ENCODE measurements at places on chromosomes 5 and 9. TPM values are rescaled to one million over a fixed set of nuclear protein-coding genes. Genes with fewer than 3 reads are reported as not detected.

DNA sequence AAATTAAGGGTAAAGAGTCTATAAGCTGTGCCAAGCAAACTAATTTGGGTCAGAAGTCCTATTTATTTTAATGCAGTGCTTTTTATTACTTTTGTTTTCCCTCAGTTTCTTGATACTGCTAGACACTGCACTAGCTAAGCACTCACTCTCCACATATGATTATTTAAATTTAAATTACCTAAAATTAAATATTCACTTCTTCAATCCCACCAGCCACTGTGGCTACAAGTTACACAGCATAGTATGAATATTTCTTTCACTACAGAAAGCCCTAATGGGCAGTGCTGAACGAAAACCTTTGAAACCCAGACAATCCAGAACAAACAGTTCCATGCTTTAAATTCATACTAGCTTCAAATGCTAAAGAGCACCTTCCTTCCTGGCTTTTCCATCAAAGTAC lies 23.6 kb downstream of the ABHD17B start:
- no peak for DNase-seq

- DNase-seq = no peak
Observed at GRCh38 chr5:176725521-176726280, 78.4 kb downstream of the TSPAN17 start.

- DNase-seq = peak; percentile 82
Observed at GRCh38 chr5:86679529-86679928, 61.8 kb downstream of the COX7C start.

- DNase-seq = peak; percentile 25
Observed at GRCh38 chr9:6488395-6488794, 75.4 kb downstream of the UHRF2 start.

DNA sequence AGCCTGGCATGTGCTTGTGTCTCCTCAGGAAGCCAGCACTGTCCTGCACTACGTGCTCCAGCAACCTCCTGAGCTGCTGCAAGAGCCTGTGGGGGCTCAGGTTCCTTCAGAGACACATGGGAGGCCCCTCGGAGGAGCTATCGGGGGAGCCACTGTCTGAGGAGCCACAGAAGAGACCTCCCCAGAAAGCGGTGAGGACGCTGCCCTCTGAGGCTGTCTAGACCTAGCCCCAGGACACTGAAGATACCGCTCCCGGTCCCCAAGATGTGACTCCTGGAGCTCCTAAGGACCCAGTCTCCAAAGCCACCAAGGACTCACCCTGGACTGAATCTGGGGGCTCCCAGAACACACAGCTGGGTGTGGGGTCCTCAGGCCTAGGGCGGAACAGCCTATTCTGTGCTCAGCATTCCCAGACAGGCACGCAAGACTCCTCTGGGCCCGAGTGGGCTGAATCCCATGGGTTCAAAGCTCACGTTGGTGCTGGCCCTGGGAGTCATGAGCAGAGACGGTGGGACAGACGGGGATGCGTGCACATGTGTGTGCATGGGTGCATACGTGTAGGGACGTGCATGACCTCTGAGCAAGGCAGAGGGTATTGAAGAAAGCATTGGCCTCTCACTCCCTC lies 50.0 kb downstream of the HRH2 start:
- DNase-seq = no peak

- DNase-seq = peak; percentile 73
Observed at GRCh38 chr9:81717747-81718077, 28.4 kb upstream of the TLE1 start.

GRCh38 chr5:103224118-103224893 lies 34.3 kb upstream of the MACIR start:
- peak; percentile 82 for DNase-seq

Gene CMYA5
- total RNA-seq = 0.11 TPM

Gene GNA14
- total RNA-seq = 0.05 TPM

DNA sequence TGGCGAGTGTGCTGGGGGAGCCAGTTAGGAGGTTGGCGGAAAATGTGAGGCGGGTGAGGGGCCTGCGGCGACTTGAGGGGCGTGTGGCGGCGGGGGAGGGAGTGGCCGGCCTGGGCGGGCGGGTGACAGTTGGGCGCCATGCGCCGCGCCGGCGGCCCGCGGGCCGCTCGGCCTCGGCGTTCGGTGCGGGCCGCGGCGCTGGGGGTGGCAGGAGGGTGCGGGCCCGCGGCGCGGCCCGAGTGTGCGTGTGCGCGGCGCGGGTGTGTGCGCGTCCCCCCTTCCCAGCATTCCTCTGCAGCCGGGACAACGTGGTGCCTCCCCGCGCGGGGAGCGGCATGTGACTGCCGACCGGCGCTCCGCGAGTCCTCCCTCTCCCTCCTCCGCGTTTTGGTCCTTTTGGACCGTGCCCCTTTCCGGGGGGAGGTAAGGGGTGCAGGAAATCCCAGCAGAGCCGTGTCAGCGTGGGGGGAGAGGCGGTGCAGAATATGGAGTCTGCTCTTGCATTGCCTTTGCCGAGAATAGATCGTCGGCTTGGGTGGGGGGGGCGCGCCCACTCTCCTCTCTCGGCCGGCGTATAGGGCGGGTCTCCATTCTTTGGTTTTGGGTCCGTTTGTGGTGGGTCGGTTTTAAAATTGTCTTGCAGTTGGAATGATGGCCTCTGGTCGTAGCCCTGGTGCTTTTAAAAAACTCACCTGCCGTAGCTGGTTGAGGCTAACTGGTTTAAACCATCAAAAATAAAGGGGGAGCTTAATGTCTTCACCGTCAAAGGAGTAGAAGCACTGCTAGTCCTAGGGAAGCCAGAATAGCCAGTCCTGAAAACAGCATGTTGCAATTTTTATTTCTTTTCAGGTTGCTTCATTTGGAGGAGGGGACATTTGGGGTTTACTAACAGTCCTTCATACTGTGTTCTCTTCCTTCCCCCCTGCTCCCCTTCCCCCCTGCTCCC lies 2.0 kb downstream of the LARP1 start:
- no peak for DNase-seq

Gene MXD3
- 3.6 TPM for total RNA-seq

DNA sequence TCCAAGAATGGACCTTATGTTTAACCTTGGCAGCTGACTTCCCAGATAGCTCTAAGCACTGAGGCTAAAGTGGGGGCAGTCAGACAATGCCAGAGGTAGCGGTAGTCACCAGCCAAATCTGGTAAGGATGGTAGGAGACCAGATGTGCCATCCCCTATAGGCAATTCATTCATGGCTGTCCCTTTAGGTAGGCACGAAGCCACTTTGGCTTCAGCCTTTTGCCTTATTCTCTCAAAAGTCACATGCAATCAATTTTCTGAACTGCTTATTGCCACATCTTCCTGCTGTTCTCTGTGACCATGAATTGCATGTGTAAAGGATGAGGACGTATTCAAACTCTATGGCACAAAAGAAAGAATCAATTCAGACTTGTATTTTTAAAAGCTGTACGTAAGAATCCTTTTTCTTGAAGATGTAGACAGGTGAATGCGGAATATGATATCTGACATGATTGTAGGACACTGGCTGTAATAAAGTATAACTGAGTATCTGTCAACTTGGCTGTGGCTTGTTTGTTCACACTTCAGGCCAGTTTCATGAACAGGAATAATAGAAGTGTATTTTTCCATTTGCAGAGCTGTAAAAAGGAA lies 611.7 kb downstream of the NR2F1-AS1 start:
- peak; percentile 66 for DNase-seq

Gene OR13C5
- total RNA-seq = not detected

- DNase-seq = no peak
Observed at GRCh38 chr9:8685825-8686224, 886.2 kb upstream of the DMAC1 start.

DNA sequence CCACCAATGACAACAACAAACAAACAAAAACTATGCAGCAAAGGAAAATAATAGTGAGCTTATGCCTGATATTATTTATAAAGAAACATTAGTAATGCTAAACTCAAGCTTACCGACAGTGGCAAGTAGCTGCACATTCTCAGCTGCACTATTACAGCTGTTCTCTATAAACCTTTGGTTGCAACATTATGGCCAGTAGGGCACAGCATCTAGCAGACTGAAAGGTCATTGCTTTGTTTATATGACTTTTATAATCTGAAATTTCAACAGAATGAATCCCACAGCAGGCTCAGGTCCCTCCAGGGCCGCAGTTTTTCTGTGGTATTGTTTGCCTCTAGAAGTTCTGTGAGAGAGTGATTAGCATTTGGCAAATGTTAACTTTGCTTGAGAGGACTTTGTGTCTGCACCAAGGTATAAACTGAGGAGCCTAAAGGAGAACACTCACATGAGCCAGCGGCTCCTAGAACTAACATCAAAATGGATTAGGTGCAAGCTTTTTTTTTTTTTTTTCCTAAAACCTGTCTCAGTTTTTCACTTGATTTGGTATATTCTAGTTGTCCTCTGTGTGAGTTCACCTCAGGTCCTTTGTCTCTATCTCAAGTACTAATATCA lies 58.3 kb downstream of the IZUMO3 start:
- DNase-seq = no peak

DNA sequence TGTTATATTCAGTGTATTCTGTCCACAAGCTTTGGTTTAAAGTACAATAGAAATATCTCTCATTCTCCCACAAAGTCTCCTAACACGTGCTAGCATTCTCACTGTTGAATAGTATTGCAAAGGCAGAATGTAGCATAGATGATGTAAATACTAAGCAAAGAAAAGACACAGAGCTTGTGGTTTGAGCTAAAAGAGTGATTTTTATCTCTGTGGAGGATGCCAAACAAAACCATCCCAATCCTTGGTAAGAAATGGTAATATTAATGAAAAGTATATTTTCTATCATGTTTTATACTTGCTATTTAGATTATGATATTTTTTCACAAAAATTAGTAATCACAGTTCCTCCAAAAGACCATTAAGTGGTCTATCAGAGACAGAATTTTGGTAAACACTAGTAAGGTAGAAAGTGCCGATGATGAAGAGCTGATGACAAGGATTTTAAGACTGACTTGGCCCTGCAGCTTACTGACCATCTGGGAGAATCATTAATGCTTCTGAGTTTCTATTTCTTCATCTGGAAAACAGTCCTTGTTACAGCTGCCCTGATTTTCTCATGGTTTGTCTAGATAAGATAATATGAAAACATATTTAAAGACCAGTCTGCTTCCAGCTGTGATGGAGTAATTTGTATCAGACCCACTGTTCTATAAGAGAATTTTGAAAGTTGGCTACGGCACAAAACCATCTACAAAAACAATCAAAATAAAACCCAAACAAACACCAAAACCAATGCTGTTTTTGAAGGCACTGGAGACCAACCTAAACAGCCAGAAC lies 510.2 kb downstream of the SPATA31D1 start:
- no peak for DNase-seq

Gene ICE1
- total RNA-seq = 42.2 TPM

- no peak for DNase-seq
Observed at GRCh38 chr5:149646564-149646963, 65.3 kb downstream of the ARHGEF37 start.

Gene SLC22A4
- total RNA-seq = 0.66 TPM

Gene PTGER4
- 0.95 TPM for total RNA-seq

Gene DHX29
- total RNA-seq = 36.3 TPM

DNA sequence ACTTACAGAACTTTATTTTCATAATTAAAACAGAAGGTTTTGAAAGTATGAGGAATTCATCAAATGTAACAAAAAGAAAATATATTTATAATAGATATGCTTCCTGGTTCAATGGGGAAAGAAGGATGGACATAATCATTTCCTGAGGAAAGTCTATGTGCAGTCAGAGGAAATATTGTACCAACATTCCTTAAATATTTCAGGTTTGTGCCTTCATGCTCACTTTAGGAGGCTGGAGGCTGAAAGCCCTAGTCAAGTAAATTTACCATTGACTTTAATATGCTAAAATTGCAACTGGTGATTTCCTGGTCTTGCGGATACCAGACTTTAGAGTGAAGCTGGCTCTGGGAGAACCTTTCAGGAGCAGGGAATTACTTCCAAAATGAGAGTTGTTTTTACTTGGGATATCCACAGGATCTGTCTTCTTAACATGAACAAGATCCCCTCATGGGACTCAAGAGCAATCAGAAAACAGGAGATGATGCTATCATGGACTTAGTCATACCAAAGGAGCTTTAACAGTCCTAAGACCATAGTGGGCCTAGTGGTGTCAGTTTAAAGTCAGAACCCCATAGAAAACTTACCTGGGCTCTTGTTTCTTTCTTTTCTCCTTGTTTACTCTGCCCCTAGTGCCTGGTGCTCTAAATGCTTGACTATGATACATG lies 762.8 kb upstream of the GRAMD2B start:
- DNase-seq = no peak

DNA sequence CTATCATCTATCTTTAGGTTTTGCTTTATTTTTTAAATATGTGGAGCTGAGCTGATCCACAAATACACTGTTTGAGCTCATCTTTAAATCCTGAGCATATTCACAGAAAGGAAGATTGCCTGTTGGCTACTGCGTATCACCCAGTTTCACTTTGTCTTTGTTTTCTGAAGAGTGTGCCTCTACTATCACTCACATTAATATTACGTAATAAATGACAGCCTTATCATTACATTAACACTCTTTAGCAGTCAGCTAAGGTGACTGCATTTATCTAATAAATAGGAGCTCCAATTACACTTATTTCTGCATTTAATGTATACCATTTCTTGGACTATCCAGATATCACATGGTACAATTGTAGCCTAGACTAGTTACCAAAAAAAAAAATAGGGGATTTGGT lies 511.7 kb downstream of the NR2F1-AS1 start:
- no peak for DNase-seq

Gene SLC4A9
- total RNA-seq = 0.18 TPM

Gene EPB41L4A
- 0.42 TPM for total RNA-seq

- DNase-seq = no peak
Observed at GRCh38 chr9:35691334-35691650, 1.6 kb upstream of the TPM2 start.

GRCh38 chr5:38692346-38692745 lies 135.9 kb upstream of the LIFR start:
- DNase-seq = no peak

- no peak for DNase-seq
Observed at GRCh38 chr5:82205005-82205404, 73.1 kb downstream of the RPS23 start.

DNA sequence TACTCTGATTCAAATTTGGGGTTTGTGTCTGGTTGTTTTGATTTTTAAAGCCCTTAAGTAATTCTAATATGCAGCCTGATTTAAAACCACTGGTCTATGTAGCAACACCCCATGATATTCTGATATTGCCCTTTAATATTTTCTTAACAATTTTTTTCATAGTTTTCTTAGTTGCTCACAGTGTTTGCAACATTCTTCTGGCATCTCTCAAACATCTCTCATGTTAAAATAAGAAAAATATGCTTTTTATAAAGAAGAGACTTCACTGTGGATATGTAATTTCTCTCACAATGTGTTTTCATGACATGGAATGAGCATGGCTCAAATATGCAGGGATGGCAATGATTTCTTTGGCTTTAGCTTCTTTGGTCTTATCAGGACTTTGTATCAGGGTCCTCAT lies 183.7 kb downstream of the TAF11L14 start:
- DNase-seq = no peak

- no peak for DNase-seq
Observed at GRCh38 chr5:159310511-159310910, 19.8 kb downstream of the IL12B start.

Gene NACC2
- 38.2 TPM for total RNA-seq

GRCh38 chr5:115377468-115378217 lies 81.2 kb upstream of the CCDC112 start:
- DNase-seq = peak; percentile 68

DNA sequence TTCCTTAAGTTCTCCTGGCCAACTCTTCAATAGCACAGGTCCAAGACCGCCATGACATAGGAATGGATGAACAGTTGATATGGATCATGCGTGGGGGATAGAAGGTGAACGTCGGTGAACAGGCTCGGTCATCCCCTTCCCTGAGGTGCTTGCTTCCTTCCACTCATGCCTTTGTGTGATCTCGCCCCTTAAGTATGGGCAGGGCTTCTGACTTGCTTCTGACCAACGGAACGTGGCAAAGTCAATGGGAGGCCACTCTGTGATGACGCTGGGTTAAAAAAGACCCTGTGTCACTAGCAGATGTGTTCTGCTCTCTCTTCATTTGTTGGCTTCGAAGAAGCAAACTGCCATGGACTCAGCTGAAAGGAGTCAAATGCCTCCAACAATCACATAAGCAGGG lies 240.5 kb upstream of the TUT7 start:
- no peak for DNase-seq
